ENCODE measurements at places on chromosomes 5 and 9.

- DNase-seq = no peak
These were observed 125.0 kb downstream of the CEMIP2 start for GRCh38 chr9:71643330-71643729.

- DNase-seq = no peak
These were observed 1062.5 kb downstream of the CDH9 start for GRCh38 chr5:25975885-25976284.

DNA sequence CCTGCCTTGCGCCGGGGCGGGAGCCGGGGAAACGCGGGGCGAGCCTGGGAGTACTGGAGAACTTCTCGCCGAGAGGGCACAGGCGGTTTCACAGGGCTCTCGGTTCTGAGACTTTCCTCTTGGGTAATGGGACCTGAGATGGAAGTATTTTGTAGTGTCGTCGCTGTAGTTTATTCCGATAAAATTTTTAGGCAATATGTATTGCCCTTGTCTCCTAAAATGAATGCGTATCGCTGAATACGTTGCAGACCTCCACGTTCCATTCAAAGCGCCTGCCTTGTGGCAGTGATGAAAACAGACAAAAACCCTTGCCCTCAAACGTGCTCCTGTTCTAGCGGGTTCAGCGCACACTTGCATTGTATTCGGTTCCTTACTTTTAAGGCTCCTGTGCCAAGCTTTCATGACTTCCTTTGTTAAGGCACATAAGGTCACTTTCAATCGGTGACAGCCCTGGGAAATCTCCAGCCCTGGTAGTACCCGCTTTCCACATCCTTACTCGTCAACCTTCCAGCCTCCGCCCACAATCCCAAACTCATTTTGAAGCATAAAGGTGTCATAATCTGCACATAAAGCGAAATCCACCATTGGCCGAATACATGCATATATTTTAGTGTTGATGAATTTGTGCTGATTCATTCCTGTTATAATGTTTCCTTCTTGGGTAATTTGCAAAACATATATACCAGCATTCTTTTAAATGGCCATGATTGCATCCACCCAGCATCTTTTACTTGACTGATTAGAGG is 694 bp downstream of the RMI1 start:
- no peak for DNase-seq

GRCh38 chr5:82657033-82657699 is 379.0 kb upstream of the RPS23 start:
- no peak for DNase-seq

- DNase-seq = no peak
These were observed 5.2 kb downstream of the LTC4S start for GRCh38 chr5:179798771-179799643.
